ENCODE measurements at places on chromosomes 16 and 17.
A peak's percentile ranks its signal among the peaks of the same experiment; 100 is the strongest.

- no peak for DNase-seq
Observed at GRCh38 chr17:56676810-56677209, 83.3 kb downstream of the NOG start.

DNA sequence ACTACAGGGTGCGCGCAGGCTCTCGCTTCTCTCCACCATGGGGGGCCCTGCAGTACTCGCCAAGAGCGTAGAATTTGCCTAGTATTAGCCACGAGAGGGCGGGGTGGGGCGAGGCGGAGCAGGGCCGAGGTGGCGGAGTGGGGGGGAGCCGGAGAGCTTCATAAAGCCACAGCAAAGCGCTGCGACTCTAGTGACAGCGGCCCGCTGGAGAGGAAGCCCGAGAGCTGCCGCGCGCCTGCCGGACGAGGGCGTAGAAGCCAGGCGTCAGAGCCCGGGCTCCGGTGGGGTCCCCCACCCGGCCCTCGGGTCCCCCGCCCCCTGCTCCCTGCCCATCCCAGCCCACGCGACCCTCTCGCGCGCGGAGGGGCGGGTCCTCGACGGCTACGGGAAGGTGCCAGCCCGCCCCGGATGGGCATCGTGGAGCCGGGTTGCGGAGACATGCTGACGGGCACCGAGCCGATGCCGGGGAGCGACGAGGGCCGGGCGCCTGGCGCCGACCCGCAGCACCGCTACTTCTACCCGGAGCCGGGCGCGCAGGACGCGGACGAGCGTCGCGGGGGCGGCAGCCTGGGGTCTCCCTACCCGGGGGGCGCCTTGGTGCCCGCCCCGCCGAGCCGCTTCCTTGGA is at the start of gene TBX21:
Gene TBX21, plus strand, starts transcription at position 190 of the 627 bp plus-strand sequence. Its CDS starts 219 bp downstream, at position 409.
- peak; percentile 89 for DNase-seq

DNA sequence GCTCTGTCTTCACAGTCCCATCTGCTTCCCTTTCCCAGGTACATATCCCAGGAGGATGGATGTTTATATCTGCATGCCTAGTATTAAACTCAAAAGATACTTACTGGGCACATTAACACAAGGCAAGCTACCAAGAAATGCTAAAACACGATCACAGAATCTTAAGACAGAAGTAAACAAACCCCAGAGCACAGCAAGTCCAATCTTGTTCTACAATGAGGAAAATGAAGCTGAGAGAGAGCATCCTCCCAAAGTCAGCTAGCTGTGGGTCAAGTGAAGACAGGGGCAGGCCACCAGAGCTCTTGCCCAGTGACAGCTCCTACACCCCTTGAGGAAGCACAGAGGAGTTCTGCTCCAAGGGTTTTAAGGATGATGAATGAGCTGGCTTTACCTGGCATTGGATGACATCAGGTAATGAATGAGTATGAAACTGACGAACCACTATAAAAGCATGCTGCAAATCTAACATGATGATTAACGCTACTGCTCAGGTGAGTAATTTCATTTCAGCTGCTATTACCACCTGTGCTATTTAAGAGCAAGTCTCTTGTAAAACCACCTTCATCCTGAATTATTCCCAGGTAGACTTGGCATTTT is 20.3 kb downstream of the XPO6 start:
- DNase-seq, result no peak

DNA sequence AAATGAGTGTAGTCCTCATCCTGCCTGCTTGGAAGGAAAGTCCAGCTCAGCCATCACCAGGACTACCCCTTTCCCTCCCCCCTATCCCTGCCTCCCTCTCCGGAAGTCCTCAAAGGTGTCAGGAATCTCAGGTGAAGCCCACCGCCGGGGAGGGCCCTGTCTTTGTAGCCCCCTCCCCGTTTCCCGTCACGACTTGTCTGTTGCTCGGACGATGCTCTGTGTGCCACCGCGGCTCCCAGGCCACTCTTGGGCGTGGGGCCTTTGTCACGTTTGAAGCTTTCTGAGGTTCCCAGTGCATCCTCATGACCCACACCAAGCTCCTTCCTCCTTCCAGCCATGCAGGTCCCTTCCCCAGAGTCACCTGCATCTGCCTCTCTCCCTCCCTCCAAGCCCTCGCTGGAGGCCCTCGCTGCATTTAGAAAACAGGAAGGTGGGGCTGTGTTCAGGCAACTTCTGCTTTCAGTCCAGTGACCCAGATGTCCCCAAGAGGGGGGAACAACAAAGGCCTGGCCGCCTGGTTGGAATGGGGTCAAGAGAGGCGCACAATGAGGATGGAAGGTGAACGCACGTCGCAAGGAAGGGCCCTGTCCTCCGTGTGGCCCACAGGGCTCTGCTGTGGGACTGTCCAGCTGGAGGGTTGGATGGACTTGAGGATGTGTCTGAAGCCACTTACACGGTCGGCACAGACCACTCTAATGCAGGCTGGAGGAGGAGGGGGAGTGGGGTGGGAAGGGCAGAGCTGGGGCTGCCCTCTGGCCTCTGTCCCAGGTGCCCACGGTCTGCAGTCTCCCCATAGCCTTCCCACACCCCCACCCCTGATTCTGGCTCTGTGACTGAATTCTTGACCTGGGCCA is 59.9 kb downstream of the OR1D5 start:
- peak; percentile 70 for DNase-seq

GRCh38 chr17:36198831-36199465 is 2.4 kb upstream of the CCL3L1 start:
- DNase-seq, result peak; percentile 9

- no peak for DNase-seq
Observed at GRCh38 chr16:28136751-28137434, 73.4 kb upstream of the GSG1L start.

DNA sequence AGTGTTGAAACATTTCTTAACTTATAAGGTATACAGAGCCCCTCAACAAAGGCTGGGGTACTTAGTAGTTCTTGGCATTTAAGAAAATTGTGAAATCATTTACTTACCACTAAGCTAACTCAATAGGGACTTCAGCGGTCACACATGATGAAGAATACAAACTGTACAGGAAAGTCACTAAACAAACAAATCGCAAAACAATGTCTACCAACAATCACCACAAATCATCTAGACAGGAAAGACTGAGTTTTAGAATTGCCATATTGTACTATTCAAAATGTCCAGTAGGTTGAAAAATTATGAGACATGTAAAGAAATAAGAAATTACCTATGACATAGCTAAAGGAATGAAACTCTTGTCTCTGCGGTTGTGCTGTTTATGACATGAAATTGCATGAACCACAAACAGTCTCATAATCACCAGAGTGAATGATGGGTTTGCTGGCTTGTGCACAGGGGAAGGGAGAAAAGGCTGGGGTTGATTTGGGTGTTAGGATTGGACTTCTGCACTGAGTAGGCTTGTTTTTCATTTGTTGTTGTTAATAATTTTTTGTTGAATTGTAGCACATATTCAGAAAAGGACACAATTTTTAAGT is 441.1 kb upstream of the MON1B start:
- no peak for DNase-seq

DNA sequence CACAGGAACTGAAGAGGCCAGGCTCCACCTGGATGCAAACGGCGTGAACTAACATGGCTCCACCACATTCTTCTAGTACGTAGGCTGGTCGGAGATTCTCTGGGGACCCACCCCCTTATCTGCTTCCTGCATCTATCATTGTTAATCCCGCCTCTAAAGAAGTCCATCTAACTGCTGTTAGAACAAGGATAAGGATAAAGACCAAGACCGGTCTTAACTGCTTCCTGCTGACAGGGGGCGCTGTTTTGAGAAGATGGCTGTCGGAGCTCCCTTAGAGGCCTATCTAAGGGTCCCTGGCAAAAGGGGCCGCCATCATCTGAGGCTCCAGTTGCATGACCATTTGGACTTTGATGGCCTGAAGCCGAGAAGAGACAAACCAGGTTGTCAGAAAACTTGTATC is 25.8 kb upstream of the TNFSF12 start:
- DNase-seq, result peak; percentile 30

DNA sequence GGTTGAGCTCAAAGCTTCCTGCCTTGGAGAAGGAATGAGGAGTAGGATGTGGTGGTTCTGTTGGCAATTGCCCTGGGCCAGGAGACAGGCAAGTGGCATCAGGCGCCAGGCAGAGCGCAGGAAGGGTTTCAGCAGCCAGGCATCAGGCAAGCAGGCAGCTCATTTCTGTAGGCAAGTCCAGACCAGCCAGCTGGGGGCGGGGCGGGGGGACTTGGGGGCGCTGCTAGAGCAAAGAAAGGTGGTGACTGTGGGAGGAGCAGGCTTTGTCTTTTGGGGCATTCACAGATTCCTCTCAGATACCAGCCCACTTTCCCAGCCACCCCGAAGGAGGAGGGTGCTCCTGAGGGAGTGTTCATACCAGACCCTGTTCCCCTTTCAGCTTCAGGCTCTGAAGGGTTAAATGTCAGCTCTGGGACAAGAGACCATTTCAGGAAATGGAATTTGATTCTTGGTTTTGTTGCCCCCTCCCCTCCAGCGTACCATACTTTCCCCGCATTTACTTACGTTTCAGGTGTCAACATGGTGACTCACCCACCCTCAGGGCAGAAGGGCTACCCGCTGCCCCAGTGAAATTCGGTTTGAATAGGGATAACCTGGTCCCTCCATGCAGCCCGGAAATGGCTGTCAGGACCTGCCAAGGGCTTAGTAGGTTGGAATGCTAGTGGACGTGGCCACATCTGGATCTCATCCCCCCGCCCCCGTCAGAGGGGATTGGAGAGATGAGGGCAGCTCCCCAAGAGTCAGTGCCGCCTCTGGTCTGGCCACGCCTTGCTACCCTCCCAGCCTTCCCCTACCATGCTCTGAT is 13.2 kb downstream of the NGFR start:
- no peak for DNase-seq

- no peak for DNase-seq
Observed at GRCh38 chr16:22022151-22022550, 14.2 kb downstream of the MOSMO start.

GRCh38 chr17:56350592-56350991 is 197.3 kb downstream of the ANKFN1 start:
- no peak for DNase-seq

- no peak for DNase-seq
Observed at GRCh38 chr17:7266784-7267183, 4.5 kb upstream of the CLDN7 start.

GRCh38 chr16:27689711-27690110 is 139.8 kb downstream of the KATNIP start:
- DNase-seq, result no peak

GRCh38 chr17:611202-611601 is 103.4 kb downstream of the VPS53 start:
- DNase-seq, result no peak

- no peak for DNase-seq
Observed at GRCh38 chr17:28874750-28875149, 19.9 kb downstream of the ERAL1 start.

GRCh38 chr17:75517297-75517865 is 1.1 kb downstream of the TSEN54 start:
- no peak for DNase-seq

- DNase-seq, result no peak
Observed at GRCh38 chr17:33300241-33300640, 7.1 kb upstream of the ASIC2 start.

DNA sequence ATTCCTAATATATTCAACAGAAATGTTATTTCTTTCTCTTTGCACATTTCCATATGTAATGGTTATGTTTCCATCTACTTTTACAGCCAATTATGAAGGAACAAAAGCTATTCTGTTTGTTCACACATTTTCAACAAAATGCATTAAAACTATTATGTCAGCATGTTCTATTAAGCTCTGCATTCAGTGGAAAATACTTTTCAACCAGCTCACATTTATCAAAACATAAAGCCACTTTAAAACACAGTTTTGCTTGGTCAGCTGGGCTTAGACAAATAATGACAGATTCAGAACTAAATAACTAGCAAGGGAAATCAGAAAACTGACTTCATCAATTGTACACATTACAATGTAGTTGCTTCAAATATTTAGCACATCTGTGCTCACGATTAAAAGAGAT is 6.9 kb downstream of the SALL1 start:
- no peak for DNase-seq

DNA sequence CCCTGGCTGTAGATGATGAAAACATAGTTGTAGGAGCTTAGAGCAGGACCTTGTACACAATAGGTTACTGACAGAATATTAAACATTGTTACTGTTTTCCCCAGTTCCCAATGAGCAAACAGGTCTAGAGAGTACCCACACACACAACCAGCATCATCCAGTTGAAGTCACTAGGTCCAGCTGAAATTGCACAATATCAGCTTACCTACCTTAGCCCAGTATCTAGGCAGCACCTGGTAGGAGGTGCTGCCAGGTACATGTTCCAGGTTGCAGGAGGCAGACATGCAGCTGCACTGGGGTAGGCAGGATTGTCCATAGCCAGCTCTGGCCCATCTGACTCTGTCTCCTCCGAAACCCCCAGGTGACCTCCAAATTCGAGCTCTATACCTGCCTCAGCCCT is 1.5 kb upstream of the SYCE1L start:
- no peak for DNase-seq

DNA sequence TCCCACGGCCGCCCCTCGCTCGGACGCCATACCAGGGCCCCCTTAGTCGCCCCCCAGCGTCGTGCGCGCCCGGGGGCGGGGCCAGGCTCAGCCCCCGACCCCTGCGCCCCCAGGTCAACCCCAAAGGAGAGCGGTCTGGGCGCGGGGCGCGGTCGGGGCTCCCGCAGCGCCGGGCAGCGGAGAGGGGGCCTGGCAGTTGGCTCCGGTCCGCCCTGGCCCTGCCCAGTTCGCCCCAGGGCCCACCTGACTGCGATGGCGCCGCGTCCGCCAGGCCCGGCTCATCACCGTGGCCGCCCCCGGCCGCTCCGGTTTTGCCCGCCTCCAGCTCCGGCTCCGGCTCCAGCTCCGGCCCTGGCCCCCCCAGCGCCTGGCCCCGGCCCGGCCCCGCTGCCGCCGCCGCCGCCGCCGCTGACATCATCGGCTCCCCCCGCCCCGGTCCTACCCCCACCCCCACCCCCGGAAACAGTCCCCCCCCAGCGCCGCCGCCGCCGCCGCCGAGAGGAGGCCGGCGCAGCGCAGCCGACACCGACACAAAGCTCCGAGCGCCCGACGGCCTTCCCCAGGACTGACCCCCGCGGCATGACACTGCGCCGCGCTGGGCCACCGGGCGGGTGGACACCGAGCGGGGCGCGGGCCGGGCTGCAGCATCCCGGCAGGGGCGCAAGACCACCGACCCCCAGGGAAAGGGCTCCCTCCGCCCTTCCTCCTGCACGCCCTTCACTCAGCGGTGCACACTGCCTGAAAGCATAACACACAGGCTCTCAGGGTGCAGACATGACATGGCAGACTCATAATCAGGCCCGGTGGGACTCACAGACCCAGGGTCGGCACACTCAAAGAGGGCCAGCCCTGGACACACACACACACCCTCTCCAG is at the start of gene ZBTB4:
Gene ZBTB4, minus strand, starts transcription at position 419 of the 876 bp plus-strand sequence. CDS start 12,830 bp downstream, outside the sequence.
- DNase-seq, result peak; percentile 66

GRCh38 chr17:27977751-27978688 is 64.5 kb upstream of the NLK start:
- no peak for DNase-seq

GRCh38 chr16:2341456-2342447 is 1.2 kb upstream of the ABCA3 start:
- DNase-seq, result peak; percentile 12

GRCh38 chr16:48246066-48246465 is 1.3 kb downstream of the ABCC11 start:
- DNase-seq, result no peak

Data from memory B cell (primary cell).